ENCODE measurements at places on chromosomes 13 and 19. TPM values are rescaled to one million over a fixed set of nuclear protein-coding genes. Genes with fewer than 3 reads are reported as not detected.
A peak's percentile ranks its signal among the peaks of the same experiment; 100 is the strongest.

BST2 gene
- total RNA-seq = 10.1 TPM

ZNF497 gene
- total RNA-seq = 1.4 TPM

PRODH2 gene
- not detected for total RNA-seq

FGF22 gene
- not detected for total RNA-seq

LGI4 gene
- 0.72 TPM for total RNA-seq

TMEM150B gene
- 0.29 TPM for total RNA-seq

ZSCAN4 gene
- total RNA-seq = 0.36 TPM

NLRP5 gene
- not detected for total RNA-seq

CNFN gene
- total RNA-seq = not detected

DPF1 gene
- 0.72 TPM for total RNA-seq

MOB3A gene
- 34.0 TPM for total RNA-seq

SHISA7 gene
- total RNA-seq = not detected

- DNase-seq = peak; percentile 88
Observed at GRCh38 chr19:53195265-53195903, 2.2 kb upstream of the ZNF665 start.

- DNase-seq = no peak
Observed at GRCh38 chr13:33953781-33954180, 135.8 kb downstream of the RFC3 start.

DNA sequence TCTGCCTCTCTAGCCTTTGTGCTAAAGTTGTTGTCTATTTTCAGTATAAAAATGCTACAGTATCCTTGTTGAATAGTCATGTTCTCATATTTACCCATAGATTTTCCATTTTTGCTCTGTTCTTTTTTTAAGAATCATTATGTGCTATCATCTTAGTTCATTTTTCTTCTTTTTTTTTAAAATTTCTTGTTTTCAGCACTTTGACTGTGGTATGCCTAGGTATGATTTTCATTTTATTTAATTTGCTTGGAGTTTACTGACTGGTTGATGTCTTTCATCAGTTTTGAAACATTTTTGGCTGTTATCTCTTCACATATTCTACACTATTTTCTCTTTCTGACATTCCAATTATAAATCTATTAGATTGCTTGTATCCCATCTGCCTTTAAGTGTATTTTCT is 192.9 kb downstream of the PDS5B start:
- no peak for DNase-seq

- no peak for DNase-seq
Observed at GRCh38 chr13:92959790-92960189, 266.8 kb upstream of the GPC6 start.

DNA sequence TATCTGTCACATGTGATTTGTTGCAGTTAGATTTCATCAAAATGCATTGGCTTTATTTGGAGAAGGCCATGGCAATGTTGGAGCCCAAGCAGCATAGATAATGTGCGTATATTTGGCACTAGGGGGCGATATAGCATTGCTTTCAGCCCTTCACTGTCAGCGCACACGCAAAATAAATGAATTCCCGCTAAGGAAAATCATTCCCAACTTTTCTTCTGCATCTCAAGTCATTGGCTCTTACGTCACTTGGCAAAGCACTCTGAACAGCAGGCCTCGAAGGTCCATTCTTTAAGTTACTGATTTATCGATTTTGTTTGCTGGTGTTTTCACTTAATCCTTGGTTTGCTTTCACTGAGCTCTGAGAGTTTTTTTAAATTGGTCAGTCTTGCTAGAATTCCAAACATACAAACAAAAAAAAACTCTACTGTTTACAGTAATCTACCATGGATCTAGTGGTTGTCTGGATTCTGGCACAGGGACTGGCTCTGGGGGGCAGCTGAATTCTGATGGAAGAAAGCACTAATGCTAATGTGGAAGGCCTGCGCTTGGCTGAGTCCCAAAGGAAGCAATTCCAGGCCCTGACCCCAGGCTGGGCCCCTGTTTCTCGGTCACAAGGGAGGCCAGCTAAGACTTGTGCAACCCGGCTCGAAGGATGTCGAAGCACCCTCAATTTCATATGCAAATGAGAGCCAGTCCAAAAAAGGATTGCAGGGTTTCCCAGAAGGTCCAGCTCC is 97.7 kb upstream of the IPO5 start:
- peak; percentile 73 for DNase-seq

- no peak for DNase-seq
Observed at GRCh38 chr13:39952249-39953233, 297.1 kb downstream of the COG6 start.

DNA sequence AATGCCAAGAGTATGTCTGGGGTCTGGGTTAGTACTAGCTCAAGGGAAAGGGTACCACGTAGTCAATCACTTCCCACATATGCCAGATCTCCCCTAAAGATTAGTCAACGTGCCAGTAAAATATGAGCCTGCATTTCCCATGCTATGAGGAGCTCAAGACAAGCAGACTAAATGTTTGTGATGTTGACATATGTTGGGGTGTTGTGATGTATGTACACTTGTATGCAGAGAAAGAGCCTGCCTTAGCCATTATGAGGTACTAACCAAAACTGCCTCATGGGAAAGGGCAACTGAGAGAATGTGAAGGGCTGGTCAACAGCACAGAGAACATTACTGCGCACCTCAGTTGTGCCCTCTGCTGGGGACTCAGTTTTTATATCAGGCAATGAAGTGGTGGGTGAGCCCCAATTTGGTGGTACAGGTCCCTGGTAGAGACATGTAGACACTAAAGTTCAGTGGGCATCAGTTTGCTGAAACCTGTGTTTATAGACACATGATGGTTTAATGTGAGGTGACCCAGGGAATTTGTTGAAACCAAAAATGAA is 287.0 kb downstream of the DCT start:
- DNase-seq = no peak

- peak; percentile 55 for DNase-seq
Observed at GRCh38 chr13:74090869-74091605, 43.2 kb downstream of the KLF12 start.

GRCh38 chr19:3551792-3552095 is 5.6 kb downstream of the MFSD12 start:
- DNase-seq = no peak

DNA sequence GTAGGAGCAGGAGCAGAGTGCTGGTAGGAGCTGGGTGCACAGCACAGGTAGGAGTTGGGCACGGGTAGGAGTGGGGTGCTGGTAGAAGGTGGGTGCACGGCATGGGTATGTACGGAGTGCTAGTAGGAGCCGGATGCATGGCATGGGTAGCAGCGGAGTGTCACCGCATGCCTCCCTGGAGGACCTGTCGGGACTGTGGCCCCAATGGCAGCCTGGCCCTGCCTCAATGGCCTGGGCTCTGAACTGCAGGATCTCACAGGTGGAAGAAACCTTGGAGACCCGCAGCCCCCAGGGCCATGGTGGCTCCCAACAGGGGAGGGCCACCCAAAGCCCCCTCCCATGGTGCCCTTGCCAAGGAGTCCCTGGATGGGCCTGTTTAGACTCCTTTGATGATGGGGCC is 1146.0 kb downstream of the UQCRFS1 start:
- DNase-seq = no peak

DNA sequence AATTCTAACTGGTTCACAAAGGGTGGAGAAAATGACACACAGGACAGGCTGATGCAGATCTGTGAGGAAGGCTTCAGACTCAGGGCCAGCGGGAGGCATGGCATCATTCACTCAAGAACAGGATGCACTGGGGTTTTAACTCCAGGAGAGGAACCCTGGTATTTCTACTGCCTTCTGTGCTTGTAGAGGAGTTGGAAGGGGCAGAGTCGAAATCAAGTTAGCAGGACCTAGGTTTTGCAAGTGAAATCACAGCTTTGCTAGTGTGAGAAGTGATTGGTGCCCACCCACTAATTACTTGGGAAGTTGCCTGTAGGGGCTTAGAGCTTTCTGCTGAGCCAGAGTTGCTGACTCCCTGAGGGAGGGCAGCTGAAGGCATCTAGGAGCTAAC is 92.7 kb downstream of the AKAP11 start:
- peak; percentile 63 for DNase-seq

DNA sequence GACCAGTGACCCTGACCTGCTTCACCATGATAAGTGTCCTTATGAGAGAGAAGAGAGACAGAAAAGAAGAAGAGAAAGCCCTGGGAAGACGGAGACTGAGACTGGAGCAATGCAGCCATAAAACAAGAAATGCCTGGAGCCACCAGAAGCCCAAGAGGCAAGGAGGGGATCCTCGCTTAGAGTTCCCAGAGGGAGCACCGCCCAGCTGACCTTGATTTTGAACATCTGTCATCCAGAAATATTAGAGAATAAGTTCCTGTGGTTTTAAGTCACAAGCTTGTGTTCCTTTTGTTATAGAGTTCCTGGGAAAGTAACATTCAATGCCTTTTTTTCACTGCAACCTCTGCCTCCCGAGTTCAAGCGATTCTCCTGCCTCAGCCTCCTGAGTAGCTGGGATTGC is 20.2 kb downstream of the CERS1 start:
- DNase-seq = no peak

DNA sequence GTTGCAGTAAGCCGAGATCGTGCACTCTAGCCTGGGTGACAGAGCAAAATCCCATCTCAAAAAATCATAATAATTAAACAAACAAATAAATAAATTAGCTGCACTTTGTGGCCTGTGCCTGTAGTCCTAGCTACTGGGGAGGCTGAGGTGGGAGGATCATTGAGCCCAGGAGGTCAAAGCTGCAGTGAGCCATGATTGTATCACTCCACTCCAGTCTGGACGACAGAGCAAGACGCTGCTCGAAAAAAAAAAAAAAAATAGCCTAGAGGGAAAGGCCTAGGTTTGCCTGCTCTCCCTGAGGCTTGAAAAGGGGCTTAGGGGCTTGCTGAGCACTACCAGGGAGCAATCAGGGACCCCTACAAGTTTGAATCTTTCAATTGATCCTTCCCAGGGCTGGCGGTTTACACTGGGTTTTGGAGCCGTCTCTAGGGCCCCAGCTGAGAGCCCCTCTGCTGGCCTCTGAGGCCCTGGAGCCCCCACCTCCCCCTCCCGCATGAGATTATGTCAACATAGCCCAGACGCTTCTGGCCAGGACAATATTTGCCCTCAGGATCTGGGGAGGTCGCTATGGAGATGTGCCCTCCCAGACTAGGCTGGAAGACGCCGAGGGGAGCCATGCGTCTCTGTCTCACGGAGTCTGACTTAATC is 10.4 kb upstream of the GIPR start:
- no peak for DNase-seq

- peak; percentile 93 for DNase-seq
Observed at GRCh38 chr19:1884291-1884718, 991 bp downstream of the ABHD17A start.

DNA sequence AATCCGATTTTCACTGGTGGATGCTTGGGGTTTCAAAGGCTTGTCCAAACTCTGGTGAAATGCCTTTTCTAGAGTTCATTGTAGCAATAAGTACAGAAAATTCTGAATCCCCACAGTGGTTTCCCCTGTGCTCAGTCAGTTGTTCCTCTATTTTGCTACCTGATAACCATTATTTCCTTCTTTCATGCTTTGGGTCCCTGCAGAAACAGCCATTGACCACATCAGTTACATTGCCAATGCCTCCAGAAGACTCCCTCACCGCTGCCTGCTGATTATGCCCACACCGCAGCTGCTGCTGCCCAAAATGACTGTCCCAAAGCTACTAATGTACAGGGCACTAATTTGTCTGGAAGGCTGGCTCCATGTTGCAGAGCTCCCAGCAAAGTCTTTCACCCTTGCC is 517.3 kb downstream of the KLF12 start:
- DNase-seq = no peak

- DNase-seq = no peak
Observed at GRCh38 chr13:100356889-100357288, 231.7 kb downstream of the GGACT start.

DNA sequence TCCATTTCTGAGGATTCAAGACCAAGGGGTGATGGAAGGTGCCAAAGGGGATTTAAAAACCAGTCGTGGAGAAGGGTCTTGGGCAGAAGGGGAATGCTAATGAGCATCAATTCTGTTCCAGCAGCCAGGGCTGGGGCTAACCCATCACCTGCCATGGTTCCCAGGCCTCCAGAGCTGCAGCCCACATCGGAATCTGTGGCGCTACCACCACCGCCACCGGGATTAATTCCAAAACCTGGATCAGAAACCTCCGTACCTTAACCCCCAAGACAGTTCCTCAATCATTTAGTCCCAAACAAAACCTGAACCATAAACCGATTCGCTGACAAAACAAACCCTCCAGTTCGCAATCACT is 583 bp downstream of the ZNF615 start:
- peak; percentile 29 for DNase-seq

- no peak for DNase-seq
Observed at GRCh38 chr19:13382633-13382938, 123.7 kb downstream of the CACNA1A start.

GRCh38 chr13:112509190-112509589 is 78.8 kb downstream of the TUBGCP3 start:
- DNase-seq = no peak

- DNase-seq = no peak
Observed at GRCh38 chr13:24127116-24127631, 33.3 kb upstream of the SPATA13 start.

GRCh38 chr13:94494026-94494425 is 14.5 kb upstream of the DCT start:
- no peak for DNase-seq

DNA sequence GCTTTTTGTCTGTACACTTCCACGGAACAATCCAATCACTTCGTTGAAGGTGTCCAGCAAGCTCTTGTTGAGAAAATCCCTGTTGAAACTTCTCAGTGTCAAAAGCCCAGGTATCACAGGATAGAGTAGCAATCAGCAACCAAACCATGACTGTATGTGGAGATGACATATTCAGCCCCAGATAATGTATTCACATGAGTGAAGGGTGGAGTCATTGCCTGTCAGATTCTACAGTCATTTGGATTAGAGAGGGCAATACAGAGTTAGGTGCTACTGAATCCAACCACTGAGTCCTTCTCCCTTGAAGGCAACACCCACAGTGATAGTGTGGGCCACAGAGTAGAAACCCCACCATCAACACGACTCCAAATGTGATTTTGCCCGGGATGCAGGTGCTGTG is 23.3 kb downstream of the ZNF627 start:
- DNase-seq = no peak

GRCh38 chr13:24050796-24051715 is 109.5 kb upstream of the SPATA13 start:
- DNase-seq = no peak

- DNase-seq = peak; percentile 27
Observed at GRCh38 chr19:7709932-7710460, 8.1 kb upstream of the FCER2 start.

DNA sequence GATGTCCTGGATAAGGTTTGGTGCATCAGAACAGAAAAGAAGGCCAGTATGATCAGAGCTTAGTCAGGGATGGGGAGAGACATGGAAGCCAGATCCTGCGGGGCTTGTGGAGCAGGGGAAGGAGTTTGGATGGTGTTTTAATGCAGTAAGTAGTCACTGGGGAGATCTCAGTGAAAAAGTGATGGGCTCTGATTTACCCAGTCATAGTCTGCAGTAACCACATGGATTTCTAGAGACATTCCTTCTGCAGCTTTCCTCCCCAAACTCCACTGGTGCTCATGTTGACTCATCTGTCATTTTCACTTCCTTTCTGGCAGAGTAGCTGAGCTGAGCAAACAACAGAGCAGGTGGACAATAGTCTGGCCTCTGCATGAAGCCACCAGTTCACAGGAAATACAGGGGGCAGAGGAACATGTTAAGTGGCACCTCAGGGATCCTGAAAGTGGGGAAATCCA is 144.1 kb downstream of the DPF1 start:
- DNase-seq = peak; percentile 100

GRCh38 chr19:3100331-3100730 is 6.2 kb downstream of the GNA11 start:
- DNase-seq = no peak

Data from osteoblast (primary cell).